Liver (tissue), 10 donors: ENCODE measurements at places on chromosomes 2 and 18.
A peak's percentile ranks its signal among the peaks of the same experiment; 100 is the strongest.

DNA sequence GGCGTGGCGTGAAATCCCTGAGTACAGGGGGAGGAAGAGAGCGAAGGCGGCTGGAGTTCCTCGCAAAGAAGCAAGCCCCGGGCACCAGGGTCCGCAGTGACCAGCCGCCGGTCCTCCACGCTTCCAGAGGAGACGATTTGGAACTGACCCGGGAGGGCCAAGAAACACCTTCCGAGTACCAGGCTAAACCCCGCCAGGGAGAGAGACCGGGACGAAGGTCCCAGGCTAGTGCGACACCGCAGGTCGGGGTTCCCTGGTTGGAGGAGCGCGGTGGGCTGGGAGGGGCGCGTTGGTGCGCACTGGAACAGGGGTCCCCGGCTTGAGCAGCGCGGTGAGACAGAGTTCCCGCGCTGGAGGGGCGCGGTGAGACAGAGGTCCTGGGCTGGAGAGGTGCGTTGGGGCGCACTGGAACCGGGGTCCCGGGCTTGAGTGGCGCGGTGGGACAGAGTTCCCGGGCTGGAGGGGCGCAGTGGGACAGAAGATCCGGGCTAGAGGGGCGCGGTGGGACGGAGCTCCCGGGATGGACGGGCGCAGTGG lies 901 bp downstream of the WDFY1 start:
- peak; percentile 55 for DNase-seq
- H3K4me1 ChIP-seq, result peaks cover 10% of the 10 kb centered on the region

DNA sequence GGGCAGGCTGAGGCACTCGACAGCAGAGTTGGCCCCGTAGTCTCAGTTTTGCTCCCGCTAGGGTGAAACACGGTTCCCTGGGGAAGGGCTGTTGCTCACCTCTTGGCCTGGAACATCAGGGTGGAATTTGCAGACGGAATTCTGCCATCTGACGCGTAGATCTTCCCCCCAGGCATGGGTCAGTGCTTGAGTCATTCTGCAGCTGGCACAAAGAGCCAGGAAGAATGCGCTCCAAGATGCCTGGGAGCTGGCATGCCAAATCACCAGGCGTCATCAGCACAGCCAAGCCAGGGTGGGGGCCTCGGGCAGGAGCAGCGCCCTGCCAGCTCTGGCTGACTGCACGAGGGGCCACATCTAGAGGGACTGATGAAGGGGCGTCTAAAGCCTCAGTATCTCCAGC lies 42.7 kb downstream of the ODC1 start:
- H3K27ac ChIP-seq, result peak overlapping the region; percentile 14
- H3K36me3 ChIP-seq, result no peaks in the 10 kb centered on the region
- H3K27me3 ChIP-seq, result no peaks in the 10 kb centered on the region
- no peak for DNase-seq

- H3K27me3 ChIP-seq, result no peaks in the 10 kb centered on the region
- DNase-seq, result peak; percentile 75
- H3K27ac ChIP-seq, result peak overlapping the region; percentile 97
- H3K4me3 ChIP-seq, result peak overlapping the region; percentile 86
- H3K36me3 ChIP-seq, result peaks cover 11% of the 10 kb centered on the region
Measured at GRCh38 chr2:27379836-27380625, 503 bp downstream of the ZNF513 start.

DNA sequence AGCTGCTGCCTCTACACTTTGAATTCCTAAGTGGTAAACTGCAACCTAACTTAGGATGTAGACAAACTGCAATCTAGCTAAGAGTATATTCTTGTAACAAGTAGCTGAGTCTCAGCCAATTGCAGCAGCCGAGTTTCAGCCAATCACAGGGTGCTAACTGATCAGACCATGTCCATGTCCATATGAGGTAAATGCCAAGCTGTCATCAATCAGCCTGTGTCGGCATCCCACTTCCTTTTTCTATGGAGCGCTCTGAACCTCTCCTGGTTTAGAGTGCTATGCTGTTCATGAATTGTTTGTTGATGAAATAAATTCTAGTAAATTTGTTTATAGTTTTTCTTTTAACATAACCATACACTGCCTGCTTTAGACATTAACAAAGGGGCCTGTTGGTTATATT lies 408.8 kb downstream of the NBAS start:
- no peaks in the 10 kb centered on the region for H3K27me3 ChIP-seq
- H3K4me1 ChIP-seq, result no peaks in the 10 kb centered on the region
- DNase-seq, result no peak
- no peak overlapping the region for H3K4me3 ChIP-seq

DNA sequence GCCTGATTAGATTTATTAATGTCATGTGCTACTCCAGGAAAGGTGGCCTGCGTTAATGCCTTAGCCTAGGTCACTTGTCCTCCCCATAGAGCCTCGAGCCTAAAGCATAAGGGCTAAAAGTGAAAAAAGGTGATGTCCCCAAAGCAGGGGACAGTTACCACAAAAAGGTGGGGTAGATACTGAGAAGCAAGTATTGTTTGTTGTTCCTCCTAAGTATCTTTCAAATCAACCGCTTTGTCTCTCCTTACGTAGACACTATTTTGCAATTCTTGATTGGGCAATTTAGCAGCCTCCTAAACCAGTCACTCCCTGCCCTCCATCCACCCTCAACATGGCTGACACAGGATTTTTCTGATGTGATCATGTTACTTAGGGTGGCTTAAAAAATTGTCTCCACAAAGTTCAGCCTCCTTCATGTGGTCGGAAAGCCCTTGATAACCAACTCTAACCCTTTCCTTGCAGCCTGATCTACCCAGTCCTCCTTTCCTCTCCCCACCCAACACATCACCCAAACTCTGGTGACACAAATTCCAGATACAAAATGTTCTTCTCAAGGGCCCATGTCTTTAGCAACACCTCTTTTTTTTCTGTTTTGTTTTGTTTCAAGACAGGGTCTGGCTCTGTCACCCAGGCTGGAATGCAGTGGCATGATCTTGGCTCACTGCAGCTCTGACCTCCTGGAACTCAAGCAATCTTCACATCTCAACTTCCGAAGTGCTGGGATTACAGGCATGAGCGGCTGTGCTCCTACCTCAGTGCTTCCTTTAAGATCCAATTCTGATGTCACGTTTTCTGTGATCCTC lies 6.9 kb downstream of the INHA start:
- H3K36me3 ChIP-seq, result no peaks in the 10 kb centered on the region
- no peaks in the 10 kb centered on the region for H3K4me1 ChIP-seq
- H3K27me3 ChIP-seq, result no peaks in the 10 kb centered on the region
- H3K4me3 ChIP-seq, result no peak overlapping the region
- DNase-seq, result no peak

DNA sequence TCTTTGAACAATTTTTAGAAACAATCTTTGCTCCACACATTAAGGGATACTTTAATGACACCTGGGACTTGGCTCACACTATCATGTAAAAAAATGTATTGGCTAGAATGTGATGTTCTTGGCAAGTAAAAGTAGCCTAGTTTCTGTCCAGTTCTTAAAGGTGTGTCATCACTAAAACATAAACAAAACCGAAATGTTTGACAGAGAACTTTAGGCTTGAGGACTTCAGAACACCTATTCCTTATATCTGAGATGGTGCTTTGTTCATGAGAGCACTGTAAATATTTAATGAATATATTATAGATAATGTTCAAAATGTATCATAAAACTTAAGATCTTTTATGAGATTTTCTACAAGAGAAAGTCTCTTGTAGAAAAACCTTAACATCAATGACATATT lies 19.8 kb upstream of the HNRNPA3 start:
- DNase-seq, result no peak
- H3K4me3 ChIP-seq, result no peak overlapping the region
- no peak overlapping the region for H3K27ac ChIP-seq
- H3K4me1 ChIP-seq, result no peaks in the 10 kb centered on the region
- no peaks in the 10 kb centered on the region for H3K36me3 ChIP-seq
- H3K27me3 ChIP-seq, result no peaks in the 10 kb centered on the region

- peak overlapping the region; percentile 63 for H3K4me3 ChIP-seq
- no peak for DNase-seq
- no peaks in the 10 kb centered on the region for H3K27me3 ChIP-seq
- peaks cover 26% of the 10 kb centered on the region for H3K4me1 ChIP-seq
Measured at GRCh38 chr2:240024766-240025165, 376 bp downstream of the NDUFA10 start.

DNA sequence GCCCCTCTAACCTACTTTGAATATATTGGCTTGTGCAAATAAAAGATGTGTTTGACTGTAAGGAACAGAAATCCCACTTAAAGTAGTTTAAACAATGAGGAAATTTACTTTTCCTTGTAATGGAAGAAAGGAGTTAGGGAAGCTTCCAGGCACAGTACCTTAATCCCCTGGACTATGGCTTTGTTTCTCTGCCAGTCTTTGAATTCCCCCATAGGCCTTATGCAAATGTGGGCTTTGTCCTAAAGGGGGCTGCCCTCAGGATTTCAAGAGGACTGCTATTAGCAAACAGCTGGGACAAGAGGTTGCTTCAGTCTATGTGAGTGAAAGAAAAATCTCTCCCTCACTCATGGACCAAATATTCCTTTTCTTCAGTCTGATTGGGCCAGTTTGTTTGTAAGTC lies 255.1 kb upstream of the THSD7B start:
- no peak overlapping the region for H3K27ac ChIP-seq
- H3K4me3 ChIP-seq, result no peak overlapping the region
- no peak for DNase-seq
- no peaks in the 10 kb centered on the region for H3K4me1 ChIP-seq

GRCh38 chr2:65706411-65706810 lies 274.0 kb upstream of the SPRED2 start:
- no peaks in the 10 kb centered on the region for H3K36me3 ChIP-seq
- no peak overlapping the region for H3K4me3 ChIP-seq
- peaks cover 6% of the 10 kb centered on the region for H3K27me3 ChIP-seq
- no peak for DNase-seq
- H3K27ac ChIP-seq, result no peak overlapping the region

- H3K4me3 ChIP-seq, result no peak overlapping the region
- DNase-seq, result no peak
- H3K36me3 ChIP-seq, result no peaks in the 10 kb centered on the region
- no peak overlapping the region for H3K27ac ChIP-seq
- H3K27me3 ChIP-seq, result no peaks in the 10 kb centered on the region
- peaks cover under 1% of the 10 kb centered on the region for H3K4me1 ChIP-seq
Measured at GRCh38 chr18:61765097-61765496, 127.7 kb downstream of the RNF152 start.

DNA sequence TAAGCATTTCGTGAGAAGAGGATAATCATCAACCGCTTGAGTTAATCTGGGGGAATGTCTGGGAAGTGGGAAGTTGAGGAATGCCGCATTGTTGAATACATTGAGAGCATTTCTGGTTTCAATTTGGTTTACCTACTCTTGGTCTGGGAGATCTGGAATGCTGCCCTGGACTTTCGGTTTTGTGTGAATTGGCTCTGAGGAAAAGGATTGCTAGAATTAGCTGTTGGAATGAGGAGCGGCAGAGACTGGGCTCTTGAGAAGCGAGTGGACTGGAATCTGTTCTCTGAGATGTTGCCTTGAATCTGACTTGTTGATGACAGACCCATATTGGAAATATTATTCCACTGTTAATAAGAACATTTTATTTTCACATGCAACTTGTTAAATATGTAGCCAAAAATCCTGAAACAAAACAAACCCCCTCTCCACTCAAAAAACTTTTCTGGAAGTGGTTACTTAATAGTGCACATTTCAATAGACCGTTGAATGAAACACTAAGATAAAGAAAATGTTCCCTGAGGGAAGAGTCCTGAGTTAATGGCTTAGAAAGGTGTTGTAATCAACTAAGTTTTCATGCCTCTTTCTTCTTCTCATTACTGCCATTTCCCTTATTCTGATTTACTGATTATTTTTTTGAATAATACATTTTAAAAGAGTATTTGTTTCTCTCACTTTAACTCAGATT lies 50.8 kb downstream of the PTPRM start:
- peak overlapping the region; percentile 43 for H3K4me3 ChIP-seq
- peak overlapping the region; percentile 53 for H3K27ac ChIP-seq
- H3K27me3 ChIP-seq, result no peaks in the 10 kb centered on the region
- H3K4me1 ChIP-seq, result peaks cover 14% of the 10 kb centered on the region
- no peaks in the 10 kb centered on the region for H3K36me3 ChIP-seq

DNA sequence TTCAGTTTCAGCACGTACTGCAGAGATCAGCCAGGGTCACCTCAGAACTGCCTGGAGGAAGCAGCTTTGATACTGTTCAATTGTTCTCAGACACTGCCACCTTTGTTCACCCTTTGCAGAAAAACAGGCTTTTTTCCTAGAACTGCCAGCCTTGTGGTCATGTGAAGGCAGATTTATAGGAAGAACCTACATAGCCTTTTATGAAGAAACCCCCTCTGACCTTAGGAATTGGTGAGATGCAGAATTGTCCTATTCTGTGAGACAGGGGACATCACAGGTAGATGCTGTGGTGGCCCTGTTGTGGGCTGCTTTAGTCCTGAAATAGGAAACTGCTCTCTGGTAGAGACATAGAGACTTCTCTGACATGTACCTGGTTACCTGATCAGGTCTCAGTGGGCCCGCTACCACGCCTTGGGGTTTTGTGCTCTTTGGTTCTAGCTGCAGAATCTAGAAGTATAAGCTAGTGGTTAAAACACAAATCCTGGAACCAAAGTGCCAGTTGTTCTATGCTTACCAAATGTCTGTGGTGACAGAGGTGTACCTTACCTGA lies 206.6 kb downstream of the AGPS start:
- DNase-seq, result no peak
- peaks cover 9% of the 10 kb centered on the region for H3K4me1 ChIP-seq
- no peak overlapping the region for H3K4me3 ChIP-seq
- no peaks in the 10 kb centered on the region for H3K27me3 ChIP-seq

GRCh38 chr18:75677696-75678455 lies 250.4 kb upstream of the SMIM21 start:
- no peaks in the 10 kb centered on the region for H3K4me1 ChIP-seq
- H3K27me3 ChIP-seq, result peaks cover 4% of the 10 kb centered on the region
- no peak for DNase-seq
- H3K36me3 ChIP-seq, result no peaks in the 10 kb centered on the region
- H3K27ac ChIP-seq, result no peak overlapping the region

- H3K36me3 ChIP-seq, result peaks cover 30% of the 10 kb centered on the region
- peaks cover 7% of the 10 kb centered on the region for H3K4me1 ChIP-seq
- DNase-seq, result no peak
- H3K4me3 ChIP-seq, result no peak overlapping the region
- no peaks in the 10 kb centered on the region for H3K27me3 ChIP-seq
Measured at GRCh38 chr18:686339-687111, 25.9 kb downstream of the ENOSF1 start.

- H3K4me3 ChIP-seq, result no peak overlapping the region
- no peaks in the 10 kb centered on the region for H3K27me3 ChIP-seq
- DNase-seq, result no peak
Measured at GRCh38 chr2:24768601-24769000, 24.6 kb downstream of the PTRHD1 start.

GRCh38 chr18:63245600-63245999 lies 74.0 kb downstream of the BCL2 start:
- H3K27ac ChIP-seq, result no peak overlapping the region
- H3K4me1 ChIP-seq, result peaks cover 4% of the 10 kb centered on the region
- no peak for DNase-seq
- no peaks in the 10 kb centered on the region for H3K36me3 ChIP-seq
- no peaks in the 10 kb centered on the region for H3K27me3 ChIP-seq
